ENCODE measurements at places on chromosomes 5 and 9.
A peak's percentile ranks its signal among the peaks of the same experiment; 100 is the strongest.

DNA sequence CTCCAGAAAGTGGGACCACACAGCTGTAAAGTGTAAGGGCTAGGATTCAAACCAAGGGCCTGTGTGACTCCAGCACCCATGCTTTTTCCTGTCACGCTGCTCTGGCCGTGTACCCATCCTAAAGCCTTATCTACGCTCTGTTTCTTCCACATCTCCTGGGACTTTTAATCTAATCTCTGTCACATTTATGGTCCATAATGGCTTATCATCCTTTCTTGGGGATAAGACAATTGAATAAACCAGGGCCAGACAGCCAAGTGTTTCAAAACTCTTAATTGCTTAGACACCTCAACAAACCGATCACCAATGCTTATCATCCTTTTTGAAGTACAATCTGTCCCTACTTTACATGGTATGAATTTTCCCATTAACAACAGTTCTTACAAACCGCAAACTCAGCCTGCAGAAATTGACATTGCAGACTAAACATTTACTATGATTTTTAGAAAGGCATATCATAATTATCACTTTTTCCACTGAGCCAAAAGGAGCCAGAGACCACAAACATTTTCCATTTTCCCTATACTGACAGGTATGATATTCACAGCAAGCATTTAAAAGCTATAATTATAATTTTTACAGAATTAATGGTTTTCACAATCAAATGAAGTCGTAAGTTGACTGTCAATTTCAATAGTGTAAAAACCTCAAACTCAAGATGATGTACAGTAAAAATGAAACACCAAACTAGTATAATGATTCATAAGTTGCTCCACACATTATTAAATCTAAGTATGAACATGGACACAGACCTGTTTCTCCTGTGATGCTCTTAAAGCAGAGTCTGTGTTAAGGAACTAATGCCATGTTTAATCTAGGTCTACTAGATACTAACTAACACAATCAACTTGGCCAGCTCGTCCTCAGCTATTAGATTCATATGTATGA is 99.5 kb downstream of the FBXW11 start:
- DNase-seq: no peak

DNA sequence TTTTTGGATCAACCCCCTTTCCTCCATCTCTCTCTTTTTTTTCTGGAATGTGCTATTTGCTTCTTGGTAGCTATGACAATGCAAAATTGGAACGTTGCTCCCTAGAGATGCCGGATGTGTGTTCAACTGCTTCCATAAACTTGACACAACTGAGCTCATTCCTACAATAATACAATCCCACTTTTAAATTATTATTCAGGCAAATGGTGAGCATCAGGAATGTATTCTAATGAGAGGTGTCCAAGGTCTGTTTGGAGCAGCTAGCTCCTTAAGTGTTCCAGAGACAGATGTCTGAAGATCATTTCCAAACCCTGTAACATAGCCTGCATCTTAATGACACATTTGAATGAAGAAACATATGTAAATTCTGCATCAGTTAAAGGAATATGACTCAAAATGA is 518.4 kb downstream of the TAF11L14 start:
- no peak for DNase-seq

DNA sequence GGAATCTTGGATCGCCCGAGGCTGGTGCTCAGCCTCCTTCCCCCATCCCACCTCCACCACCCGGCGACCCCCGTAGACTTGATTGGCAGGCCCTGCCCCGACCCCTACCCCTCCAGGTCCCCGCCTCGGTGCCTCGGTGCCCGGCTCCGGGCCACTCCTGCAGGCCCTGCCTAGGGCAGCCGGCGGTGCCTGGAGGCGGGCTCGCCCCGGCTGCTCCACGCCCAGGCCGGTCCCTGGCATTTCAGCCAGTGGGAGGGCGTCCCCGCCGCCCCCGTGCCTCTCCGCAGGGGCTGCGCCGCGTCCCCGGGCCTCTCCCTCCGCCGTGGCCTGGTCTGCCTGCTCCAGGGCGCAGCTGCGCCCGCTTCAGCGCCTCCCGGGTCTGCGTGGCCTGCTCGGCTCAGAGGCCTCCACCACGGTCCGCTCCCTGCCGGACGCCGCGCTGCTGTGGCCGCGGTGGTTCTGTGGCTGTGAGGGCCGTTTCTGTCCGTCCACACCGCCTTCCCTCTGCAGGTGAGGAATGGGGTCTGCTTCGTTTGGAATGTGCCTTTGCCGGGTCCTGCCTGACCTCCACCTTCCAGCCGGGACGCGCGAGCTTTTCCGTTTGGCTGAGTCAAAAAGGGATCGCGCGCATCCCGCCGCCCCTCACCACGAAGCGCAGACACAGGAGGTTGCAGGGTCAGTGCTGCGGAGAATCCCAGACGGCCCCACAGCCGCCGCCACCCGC is 48.3 kb upstream of the IRX4 start:
- peak; percentile 74 for DNase-seq

GRCh38 chr5:38872826-38873225 is 27.0 kb downstream of the OSMR start:
- no peak for DNase-seq

DNA sequence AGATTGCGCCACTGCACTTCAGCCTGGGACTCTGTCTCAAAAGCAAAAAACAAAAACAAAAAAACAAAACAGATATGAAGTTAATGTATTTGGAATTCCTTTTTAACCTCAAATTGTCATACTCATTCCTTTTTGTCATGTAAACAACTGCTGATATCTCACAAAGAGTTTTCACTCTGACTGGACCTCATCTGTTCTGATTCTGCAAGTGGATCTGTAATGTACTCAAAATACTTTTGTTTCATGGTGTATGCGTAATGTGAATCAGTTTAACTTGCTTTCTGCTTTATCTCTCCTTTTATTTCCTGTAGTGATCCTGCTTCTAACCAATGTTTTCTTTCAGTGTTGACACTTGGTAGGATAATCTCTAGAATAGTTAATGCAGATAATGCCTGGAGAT is 106.7 kb downstream of the FOCAD start:
- no peak for DNase-seq

DNA sequence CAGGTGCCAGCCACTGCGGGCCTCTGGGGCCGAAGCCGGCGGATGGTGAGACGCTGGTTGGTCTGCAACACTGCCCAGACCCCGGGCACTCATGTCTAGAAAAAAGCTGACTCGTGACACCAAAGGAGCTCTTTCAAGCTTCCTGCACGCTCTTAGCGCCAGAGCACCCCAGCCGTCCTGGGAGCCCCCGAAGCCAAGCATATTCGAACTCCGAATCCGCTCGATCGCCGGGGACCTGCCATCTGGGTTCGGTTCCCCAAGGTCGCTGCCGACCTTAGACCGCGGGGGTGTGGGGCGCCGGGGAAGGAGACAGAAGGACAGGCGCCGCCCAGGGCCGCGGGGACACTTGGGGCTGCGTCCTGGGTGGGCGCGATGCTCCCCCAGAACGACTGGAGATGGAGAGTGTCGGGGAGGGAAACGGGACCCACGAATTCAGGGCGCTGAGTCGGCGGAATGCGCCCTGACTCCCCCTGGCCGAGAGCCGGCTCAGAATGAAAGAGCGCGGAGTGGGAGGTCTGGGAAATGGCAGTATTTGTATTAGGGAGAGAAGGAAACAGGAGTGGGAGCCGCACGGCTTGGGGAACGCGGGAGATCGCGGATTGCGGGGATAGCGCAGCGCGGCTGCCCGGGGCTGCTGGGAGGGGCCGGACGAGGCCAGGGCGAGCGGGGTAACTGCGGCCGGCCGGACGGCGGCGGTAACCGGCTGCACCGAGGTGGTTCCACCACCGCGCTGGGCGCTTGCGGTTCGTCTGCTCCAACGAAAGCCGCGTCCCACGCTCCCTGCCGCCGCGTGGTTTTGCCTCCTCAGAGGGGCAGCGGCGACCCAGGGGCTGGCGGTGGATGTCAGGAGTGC is 20.1 kb upstream of the MARCHF6 start:
- no peak for DNase-seq

Data from coronary artery (tissue), 2 donors.